Amniotic epithelial cell (primary cell): ENCODE measurements at places on chromosomes 13 and 19.

DNA sequence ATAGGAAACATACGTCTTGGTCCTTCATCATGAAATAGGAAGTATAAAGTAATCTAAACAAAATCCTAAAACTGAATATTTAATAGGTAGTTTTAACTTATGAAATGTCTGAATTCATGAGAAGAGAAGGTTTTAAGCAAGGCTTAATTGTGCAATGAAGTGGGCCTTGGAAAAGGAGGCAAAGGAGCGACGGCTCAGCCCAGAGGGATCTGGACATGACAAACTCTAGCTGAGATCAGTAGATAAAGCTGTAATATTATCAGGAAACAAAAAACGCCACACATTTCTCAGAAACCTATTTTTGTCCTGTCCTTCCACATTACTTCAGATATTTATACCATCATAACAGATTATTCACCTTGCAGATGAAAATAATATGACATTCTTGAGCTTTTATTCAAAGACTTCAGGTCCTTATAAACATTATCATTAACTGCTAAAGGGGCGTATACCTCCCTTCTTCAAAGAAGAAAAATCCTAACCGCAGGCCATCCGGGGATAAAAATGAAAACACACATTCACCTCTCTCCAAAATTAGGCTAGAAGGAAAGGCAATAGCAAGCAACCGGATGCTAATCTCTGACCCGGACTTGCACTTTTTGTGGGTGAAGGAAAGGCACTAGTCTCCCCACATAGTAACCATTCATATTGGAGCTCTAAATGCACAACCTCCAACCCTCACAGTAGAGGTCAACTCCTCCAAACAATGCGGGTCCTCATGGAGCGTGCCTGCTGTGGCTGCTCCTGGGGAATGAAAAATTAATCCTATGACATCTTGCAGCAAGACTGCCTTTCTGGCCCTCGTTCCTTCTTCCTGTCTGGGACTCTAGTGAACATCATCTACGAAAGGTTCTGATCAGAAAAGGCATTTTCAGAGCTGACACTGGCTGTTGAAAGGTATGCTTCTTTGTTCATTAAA, 108.8 kb downstream of the TBC1D4 start:
- peak; percentile 56 for DNase-seq

DNA sequence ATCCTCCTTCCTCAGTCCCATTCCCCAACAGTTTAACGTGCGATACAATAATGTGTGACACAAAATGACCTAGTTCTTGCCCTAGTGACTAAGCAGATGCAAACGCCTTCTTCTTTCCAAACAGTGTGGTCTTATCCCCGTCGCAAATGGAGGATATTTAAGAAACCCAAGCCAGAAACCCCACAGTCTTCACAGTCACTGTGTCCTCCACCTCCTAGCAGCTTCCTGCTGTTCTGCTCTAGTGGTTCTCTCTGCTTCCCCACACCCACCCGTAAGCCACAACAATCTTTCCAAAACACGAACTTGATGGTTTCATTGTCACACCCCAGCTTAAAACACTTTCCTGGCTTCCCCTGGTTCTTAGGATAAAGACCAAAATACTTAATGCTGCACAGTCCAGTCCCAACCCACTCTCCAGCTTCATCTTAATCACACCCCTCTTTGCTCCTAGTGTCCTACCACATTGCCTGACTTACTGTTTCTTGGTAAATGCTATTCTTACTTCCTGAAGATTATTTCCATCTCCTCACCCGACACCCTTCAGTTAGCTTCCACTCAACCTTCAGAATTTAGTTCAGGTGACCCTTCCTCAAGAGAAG, 32.3 kb downstream of the ITM2B start:
- DNase-seq, result no peak

DNA sequence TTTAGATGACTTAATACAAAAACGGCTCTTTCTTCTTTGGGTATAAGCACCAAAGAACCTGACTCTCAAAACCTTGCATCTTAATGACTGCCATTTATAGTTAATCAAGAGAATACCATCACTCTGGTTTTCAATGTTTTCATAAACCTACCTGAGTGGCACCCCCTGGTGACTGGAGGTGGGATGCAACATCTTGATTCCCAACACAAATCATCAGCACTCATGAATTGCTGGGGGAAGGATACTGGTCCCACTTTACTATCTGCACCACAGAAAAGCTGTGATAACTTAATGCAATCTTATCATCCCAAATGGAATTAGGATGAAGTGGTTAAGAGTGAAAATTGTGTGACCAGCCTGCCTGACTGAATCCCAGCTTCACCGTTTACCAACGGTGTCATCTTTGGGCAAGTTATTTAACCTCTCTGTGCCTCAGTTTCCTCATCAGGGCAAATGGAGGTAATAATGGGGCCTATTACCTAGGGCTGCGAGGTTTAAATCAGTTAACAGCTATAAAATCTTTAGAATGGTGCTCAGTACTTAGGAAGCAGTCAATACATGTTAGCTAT, 366.4 kb downstream of the KLF12 start:
- no peak for DNase-seq

DNA sequence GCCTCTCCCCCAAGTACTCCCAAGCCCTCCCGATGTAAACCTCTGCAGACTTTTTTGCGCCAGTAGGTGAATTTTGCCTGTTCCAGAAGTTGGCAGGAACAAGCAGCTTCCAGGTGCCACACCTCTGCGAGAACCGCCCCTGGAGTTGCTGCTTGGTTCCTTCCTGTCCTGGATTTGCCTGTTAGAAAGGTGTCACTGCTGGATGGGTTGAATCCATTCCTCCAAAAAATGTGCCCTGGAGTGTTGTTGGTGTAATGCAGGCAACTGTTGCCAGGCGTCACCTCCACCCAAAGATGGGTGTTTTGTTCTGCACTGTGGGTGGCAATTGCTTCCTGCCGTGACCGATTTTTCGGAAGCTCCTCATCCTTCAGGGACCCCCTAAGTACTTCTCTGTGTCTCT, 5.7 kb downstream of the PGPEP1 start:
- DNase-seq, result no peak

DNA sequence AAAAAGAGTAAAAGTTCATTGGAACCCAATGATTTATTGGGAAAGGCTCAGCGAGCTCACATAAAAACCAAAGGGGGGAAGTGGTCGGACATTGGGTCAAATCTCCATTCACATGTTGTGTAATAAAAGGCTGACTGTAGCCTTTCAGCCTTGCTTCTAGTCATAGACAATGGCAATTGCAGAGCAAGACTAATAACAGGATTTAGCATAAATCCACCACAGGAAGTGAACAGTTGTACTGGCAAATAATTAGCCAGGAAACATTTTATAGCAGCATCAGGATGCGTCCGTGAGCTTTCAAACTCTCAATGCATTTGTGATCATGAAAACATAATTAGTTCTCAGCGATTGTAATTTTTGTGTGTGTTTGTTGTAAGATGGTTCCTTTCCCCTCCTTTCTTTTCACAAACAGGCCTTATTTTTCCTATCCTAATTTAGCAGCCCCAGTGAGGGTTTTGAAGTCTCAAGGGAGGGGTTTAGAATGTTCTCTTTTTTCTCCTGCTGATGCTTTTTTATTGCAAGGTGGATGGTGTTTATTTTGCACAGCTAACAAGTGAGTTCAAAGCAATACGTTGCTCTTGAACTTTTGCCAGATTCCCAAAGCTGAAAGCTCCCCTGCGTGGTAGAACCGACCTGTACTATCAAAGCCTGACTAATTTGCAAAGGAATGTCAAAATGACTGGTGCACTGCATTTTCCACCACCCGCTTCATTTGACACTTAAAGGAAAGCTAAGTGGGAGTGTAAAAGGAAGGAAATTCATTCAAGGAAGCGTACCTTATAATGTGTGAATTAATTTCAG, 105.6 kb downstream of the SPRY2 start:
- peak; percentile 68 for DNase-seq

- no peak for DNase-seq
These were observed 58.9 kb downstream of the SPACA7 start for GRCh38 chr13:112434937-112435523.

- DNase-seq, result no peak
These were observed 89.4 kb downstream of the COL4A2 start for GRCh38 chr13:110396476-110396875.

- DNase-seq, result no peak
These were observed 56.1 kb upstream of the F7 start for GRCh38 chr13:113049521-113049941.

DNA sequence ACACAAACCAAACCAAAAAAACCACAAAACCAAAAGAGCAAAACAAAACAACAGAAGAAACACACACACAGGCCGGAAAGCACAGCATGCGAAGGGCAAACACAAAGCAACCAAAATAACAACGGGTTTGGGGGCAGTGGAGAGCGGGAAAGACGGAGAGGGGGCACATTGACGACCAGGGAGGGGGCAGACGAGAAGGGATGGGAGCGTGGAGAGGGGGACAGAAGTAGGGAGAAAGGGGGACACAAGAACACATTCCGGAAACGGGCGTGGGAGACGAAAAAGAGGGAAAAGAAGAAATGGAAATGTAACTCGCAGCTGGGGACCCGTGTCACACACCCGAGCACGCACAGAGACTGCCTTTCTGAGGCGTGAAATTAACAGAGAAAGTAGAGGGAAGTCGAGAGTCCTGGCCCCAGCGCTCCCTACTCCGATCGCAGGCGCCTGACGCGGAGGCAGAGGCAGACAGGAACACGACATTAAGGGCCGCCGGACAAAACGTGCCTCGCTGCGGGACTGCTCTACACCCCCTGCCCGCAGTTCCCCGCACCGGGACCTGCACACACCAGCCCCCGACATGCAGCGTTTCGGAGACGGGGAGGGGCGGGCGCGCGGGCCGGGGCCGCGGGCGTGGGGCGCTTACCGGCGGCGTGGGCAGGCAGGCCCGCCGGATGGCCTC, 652 bp downstream of the POU4F1 start:
- no peak for DNase-seq

DNA sequence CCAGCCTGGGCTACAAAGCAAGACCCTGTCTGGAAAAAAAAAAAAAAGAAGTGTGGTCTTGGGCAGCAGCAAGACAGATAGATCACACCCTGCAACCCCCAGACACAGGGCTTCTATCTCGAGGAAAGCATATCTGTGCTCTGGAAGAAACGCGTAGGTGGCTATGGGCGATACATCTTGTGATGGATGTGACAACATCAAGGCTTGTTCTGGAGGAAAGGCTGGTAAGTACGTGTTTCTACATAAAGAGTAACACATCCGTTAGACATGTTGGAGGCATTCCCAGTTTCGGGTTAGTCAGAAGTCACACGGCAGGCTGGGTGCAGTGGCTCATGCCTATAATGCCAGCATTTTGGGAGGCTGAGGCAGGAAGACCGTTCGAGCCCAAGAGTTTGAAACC, 6.6 kb upstream of the DHDH start:
- DNase-seq, result peak; percentile 99

GRCh38 chr13:19838865-19839275, 24.6 kb downstream of the ZMYM5 start:
- no peak for DNase-seq

DNA sequence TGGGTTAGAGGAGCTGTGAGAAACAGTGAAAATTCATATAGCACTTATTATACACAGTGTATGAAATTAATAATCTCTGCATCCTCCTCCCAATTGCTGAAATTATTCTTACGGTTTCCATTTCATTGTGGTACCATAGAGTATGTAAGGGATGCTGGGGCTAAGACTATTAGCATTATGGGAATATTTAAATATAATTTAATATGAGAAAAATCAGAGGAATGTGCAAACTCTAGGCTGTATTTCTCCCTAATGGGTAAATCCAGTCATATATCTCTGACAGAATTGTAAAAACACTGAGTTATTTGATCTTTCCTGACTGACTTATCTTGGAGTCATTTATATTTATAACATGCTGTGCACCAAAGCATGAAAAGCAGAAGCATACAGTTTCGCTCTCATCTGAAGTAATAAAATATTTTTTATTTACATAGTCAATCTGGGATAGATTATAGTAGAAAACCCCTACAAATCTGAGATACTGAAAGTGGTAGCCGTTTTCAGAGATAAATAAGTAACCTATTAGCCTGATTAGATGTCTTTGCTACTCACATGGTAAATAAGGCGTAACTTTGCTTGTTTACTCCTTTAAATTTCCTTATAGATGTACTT, 34.9 kb downstream of the LRCH1 start:
- no peak for DNase-seq

DNA sequence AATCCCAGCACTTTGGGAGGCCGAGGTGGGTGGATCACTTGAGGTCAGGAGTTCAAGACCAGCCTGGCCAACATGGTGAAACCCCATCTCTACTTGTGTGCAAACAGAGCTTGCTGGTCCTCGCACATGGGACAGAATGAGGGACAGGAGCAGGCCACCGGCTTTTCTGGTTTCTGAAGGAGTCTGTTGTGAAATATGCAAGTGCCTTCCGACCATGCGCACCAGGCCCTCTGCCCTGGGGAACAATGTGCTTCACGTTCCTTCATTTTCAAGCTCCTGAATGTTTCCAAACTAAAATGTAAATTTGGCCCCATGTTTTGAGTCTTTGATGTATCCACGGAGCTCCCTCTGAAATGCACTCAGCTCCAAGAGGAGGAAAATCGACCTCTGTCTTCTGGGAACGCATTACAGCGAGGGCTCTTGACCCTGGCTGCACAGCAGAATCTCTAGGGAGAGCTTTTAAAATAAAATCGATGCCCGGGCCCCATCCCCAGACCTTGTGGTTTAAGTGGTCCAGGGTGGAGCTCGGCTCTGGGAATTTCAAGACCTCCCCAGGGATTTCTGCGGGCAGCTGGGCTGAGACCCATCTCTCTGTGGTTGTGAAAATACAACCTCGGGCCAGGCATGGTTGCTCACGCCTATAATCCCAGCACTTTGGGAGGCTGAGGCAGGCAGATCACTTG, 9.3 kb upstream of the ACP4 start:
- DNase-seq, result no peak

GRCh38 chr13:39776439-39776838, 121.0 kb downstream of the COG6 start:
- peak; percentile 91 for DNase-seq

DNA sequence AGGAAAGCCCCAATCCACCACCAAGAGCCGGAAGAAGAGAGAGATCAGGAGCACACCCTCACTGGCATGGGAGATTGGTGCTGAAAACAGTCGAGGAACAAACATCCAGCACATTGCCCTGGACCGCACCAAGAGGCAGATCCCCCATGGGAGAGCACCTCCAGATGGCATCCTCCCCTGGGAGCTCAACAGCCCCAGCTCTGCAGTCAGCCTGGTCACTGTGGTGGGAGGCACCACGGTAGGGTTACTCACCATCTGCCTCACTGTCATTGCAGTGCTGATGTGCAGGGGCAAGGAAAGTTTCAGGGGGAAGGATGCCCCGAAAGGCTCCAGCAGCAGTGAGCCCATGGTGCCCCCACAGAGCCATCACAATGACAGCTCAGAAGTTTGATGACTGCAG, 110.2 kb downstream of the STOML3 start:
- no peak for DNase-seq

GRCh38 chr19:21128901-21129698, 12.7 kb upstream of the ZNF431 start:
- DNase-seq, result peak; percentile 52

- DNase-seq, result peak; percentile 94
These were observed 23.1 kb downstream of the TMED1 start for GRCh38 chr19:10812902-10813404.

- no peak for DNase-seq
These were observed 3.6 kb downstream of the FCHO1 start for GRCh38 chr19:17754634-17755442.
